Sigmoid colon (tissue), 7 donors: ENCODE measurements at places on chromosomes 11 and 22. TPM values are rescaled to one million over a fixed set of nuclear protein-coding genes. Genes with fewer than 3 reads are reported as not detected.

Gene APOBEC3B
- total RNA-seq = not detected

Gene KCNA4
- not detected for total RNA-seq

Gene MMP11
- total RNA-seq = 4.6 TPM

DNA sequence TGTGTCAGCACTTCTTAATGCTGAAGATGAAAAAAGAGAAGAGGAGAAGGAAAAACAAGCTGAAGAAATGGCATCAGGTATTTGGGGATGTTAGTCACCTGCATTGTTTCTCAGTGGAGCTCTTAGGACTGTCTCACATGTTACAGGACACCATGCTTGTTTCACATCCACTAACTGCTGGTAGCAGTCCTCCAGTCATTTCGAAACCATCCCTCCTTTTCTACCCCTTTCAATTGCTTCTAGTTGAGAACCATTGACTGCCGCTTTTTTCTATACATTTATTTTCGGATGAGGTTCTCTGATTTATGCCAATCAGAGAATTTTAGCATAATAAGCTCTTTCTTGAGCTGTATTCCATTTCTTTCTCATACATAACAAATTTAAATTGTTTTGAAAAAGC lies 21.5 kb downstream of the BIRC2 start:
- peaks cover 51% of the 10 kb centered on the region for H3K36me3 ChIP-seq
- H3K4me1 ChIP-seq = no peaks in the 10 kb centered on the region
- H3K4me3 ChIP-seq = no peak overlapping the region
- no peak for DNase-seq
- H3K27me3 ChIP-seq = no peaks in the 10 kb centered on the region
- no peak overlapping the region for H3K27ac ChIP-seq

DNA sequence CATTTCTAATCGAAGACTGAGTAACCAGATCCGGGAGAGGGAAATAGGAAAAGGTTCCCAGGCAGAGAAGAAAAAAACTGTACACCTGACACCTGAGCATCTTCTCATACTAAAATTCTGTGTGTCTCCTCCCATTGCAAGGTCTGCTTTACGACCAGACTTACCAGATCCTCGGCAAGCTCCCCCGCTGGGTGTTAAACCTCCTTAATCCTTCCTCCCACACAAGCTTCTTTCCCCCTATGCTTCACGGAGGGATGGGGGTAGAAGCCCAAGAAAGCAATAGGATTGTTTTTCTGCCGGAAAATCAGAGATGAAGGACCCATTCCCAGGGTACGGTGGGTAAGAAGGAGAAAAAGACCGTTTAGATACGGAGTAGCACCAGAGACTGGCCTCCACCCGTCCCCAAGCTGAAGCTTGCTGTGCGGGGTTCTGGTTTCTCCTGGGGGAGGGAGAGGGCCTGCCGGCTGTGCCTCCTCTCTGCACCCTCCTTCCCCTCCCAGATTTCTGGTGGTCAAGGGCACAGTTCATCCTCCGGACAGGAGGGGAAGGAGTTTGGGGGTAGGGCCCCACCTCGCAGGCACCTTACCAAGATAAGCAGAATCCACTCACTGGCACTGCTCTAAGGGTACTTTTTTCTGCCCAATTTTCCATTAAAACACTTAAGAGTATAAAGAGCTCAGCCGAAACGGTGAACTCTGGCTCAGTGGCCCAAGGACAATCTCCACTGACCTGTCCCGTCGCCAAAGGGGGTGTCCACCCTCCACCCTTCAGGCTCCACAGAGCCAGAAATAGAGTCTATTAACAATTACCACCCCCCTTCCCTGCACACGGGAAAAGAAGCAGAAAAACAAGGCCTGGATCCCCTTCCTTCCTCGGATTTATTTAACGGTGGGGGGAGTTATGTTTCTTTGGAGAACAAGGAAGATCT lies 1.2 kb downstream of the TOB2 start:
- H3K4me3 ChIP-seq = peak overlapping the region; percentile 89
- no peaks in the 10 kb centered on the region for H3K27me3 ChIP-seq
- peak overlapping the region; percentile 97 for H3K27ac ChIP-seq
- peak; percentile 76 for DNase-seq
- H3K4me1 ChIP-seq = peaks cover 30% of the 10 kb centered on the region
